Stimulated activated CD4-positive, alpha-beta T cell treated with anti-CD3 and anti-CD28 coated beads, Interleukin-4, amount 100 ng/mL, for 1 hour (primary cell): ENCODE measurements at places on chromosomes 4 and X.

DNA sequence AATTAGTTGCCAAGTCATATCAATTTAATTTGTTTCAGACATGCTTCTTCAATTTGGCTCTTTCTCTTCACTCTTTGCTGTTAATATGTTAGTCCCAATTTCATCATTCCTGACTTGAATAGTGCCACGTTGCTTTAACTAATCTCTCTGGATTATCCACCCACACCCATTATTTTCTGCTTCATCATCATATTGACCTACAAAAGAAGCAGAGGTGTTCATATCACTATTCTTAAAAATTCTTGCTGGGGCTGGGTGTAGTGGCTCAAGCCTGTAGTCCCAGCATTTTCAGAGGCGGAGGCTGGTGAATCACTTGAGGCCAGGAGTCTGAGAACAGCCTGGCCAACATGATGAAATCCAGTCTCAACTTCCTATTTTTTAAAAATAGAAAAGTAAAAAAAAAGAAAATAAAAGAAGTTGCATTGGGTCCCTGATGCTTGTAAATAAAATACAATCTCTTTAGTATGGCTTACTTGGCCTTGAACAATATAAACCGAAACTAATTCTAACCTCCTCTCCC, 65.7 kb upstream of the KCNIP4 start:
- DNase-seq, result no peak

DNA sequence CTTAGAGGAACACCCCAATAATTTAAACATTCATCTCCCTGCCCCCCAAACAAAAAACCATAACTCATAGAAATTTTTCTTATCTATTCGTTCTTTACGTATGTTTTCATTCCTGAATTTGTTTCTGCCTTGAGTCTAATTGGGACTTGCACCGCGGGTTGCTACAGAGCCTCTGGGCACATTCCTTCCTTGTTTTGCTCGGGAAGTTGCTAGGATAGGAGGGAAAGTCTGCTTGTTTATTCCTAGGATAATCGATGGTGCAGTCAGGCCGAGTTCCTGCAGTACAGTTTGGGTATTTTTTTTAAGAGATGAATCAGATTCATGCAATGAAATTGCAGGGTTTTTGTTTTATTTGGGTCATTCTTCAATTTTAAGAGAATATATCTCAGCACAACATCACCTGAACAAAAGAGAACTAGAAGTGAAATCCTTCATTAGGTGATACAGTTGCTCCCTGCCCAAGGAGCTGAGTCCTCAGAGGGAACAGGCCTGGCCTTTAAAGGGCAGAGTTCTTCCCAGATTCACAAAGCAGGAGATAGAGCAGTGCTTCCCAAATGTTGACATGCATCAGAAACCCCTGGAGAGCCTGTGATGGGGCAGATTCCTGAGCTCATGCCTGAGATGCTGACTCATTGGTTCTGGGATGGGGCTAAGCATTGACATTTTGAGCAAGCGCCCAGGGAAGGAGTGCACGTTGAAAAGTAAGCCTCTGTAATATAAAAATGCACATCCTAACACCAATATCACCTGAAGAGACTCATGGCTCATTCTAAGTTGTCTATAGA, 114.9 kb upstream of the FAM9B start:
- DNase-seq, result no peak

- no peak for DNase-seq
Observed at GRCh38 chr4:154367659-154368058, 123.9 kb downstream of the DCHS2 start.

GRCh38 chr4:121800638-121800960, 524 bp upstream of the EXOSC9 start:
- DNase-seq, result no peak

- no peak for DNase-seq
Observed at GRCh38 chr4:176492646-176493302, 173.0 kb downstream of the SPCS3 start.

- no peak for DNase-seq
Observed at GRCh38 chr4:119034276-119035008, 101.2 kb upstream of the MYOZ2 start.

GRCh38 chrX:111052478-111052877, 43.5 kb upstream of the PAK3 start:
- DNase-seq, result no peak

DNA sequence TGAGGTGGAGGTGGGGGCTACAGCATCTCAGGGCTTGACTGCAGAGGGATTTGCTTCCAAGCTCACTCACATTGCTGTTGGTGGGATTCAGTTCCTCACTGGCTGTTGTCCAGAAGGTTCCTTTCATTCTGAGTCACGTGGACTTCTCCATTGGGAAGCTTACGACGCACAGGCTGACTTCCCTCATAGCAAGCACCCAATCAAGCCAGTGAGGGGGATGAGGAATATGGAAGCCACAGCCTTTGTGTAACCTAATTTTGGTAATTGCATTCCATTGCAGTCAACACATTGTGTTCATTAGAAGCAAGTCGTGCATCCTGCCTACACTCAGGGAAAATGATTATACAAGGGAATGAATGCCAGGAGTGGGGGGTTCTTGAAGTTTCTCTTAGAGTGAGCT, 32.7 kb upstream of the MXRA5 start:
- DNase-seq, result no peak

- DNase-seq, result no peak
Observed at GRCh38 chrX:105910563-105911105, 88.3 kb downstream of the NRK start.

DNA sequence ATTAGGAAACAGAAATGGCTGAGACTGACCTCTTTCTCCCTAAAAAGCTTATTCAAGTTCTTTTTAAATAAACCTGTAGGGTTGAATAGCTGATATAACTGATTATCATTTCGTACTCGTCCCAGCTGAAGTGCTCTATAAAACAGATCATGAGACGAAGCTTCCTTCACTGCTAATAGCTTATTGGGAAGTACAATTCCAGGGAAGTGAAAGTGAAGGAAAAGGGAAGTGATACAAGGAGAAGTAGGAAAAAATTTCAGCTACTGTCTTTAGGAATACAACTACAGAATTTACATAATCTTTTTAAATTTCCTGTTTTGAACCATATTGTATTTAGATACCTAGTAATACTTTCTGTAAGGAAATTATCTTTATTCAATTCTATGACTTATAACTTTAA, 103.0 kb downstream of the SNCA start:
- DNase-seq, result no peak

- no peak for DNase-seq
Observed at GRCh38 chr4:183541010-183541751, 36.3 kb downstream of the ING2 start.

- DNase-seq, result no peak
Observed at GRCh38 chr4:110412354-110413065, 63.4 kb upstream of the ENPEP start.

DNA sequence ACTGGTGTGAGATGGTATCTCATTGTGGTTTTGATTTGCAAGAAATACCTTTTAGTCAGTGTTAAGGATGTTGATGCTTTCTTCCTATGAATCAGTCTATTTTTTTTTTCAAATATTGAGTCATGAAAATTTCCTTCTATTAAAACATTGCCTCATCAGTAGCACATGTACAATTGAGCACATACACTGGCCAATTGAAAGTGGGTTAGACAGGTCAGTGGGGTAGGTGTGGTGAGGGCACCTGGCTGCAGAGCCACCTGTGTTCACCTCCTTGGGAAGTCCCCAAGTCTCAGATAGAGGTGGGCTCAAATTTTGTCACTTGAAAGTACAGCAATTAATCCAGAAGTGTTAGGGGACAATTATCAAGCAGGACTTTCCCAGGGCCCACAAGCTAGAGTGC, 243.7 kb downstream of the SPRY1 start:
- no peak for DNase-seq

GRCh38 chrX:103823591-103823990, 8.5 kb downstream of the RAB9B start:
- DNase-seq, result no peak

GRCh38 chrX:109655502-109656201, 30.7 kb upstream of the KCNE5 start:
- no peak for DNase-seq

DNA sequence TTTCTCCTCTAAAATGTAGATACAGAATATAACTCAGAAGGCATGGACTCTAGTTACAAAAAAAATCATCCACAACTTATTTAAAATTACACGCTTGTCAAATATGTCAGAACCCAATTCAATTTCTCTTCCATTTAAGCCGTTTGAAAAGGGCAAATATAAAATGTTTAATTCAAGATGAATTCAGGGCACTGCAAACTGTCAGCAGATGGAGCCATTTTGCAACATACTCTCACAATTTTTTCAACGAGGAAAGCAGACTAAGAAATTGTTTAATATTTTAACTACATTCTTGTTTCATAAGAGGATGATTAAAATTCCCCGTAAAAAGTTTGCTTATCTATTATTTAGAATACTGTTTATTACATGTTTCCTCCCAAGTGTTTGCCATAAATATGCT, 321.3 kb upstream of the CPXCR1 start:
- DNase-seq, result no peak

GRCh38 chr4:186137196-186137794, 32.8 kb downstream of the FAM149A start:
- DNase-seq, result no peak

DNA sequence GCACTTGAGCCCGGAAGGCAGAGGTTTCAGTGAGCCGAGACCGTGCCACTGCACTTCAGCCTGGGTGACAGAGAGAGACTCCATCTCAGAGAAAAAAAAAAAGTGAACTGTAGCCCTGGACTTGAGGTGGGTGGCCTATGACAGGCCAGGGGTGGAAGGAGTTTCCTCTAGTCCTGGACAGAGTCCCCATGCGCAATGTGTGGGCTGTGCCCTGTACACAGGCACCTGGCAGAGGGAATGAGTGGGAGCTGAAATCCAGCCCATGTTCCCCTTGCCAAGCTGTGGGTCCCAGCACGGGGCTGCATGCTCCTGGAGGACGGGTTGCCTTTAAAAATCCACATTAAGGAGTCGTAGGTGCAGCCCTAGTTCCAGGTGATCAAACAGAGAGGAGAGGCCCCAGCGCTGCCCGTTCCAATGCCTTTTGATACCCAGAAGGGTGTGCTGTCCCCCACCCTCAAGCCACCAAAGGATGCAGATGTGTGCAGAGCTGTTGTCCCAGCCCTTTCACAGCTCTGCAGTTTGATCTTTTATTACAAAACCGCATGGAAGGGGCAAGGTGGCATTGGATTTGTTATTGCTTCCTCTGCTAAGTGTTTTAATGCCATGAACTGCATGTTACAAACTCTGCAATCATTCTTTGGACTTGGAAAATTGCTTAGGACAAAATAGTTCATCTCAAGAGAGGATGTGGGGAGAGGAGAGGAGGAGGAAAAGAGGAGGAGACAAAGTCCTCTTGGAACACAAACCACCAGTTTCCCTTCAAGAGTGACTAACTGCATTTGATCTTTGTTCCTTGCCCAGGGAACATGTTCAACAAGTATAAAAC, 38.0 kb upstream of the PDK3 start:
- DNase-seq, result no peak

DNA sequence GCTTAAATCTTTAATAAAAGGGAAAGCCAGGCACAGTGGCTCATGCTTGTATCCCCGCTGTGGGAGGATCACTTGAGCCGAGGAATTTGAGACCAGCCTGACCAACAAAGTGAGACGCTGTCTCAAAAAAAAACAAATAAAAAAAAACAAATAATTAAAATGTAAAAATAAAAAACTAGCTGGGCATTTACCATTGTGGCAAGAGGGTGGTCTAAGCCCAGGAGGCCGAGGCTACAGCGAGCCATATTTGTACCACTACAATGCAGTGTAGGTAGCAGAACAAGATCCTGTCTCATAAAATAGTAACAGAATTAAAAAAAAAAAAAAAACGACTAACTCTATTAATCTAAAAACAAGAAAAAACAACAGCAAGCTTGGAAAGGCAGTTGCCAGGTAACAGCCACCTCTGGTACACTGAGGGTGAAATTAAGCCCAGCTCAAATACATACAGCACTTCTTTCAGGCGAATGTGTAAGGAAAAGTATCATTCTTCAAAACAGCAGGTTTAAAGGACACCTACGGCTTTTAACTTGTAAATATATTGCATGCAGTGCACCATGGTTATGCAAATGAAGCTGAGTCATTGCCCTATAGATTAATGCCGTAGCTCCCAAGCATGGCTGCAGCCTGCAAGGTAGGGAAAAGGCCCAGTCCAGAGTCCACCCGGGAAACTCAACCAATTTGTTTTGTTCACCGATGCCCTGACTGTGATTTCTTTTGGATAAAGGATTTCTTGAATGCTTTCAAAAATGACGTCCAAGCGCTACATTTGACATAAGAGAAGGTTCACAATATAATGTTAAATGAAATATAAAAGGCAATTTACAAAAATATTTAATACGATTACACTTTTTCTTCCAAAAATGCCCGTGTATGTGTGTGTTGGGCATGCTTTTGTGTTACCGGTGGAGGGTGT, 14.5 kb upstream of the TXLNG start:
- no peak for DNase-seq

DNA sequence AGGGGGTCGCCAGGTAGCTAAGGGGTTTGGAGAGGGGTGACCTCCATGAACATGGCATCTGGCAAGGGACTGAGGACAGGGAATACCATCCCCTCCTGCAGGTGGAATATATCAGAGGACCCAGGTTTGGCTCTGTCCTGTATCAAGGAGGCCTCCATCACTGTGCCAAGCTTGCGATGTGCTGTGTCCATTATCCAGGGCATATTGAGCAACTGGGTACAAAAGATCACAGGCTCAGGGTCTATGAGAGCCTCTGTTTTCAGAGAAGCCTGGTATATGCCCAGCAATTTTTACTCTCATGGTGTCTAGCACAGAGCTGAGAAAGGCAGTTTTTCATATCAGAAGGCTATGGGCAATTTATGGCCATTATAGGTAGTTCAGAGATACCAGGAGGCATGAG, 16.6 kb upstream of the TCEAL5 start:
- no peak for DNase-seq

GRCh38 chr4:79178760-79179159, 147.1 kb downstream of the NAA11 start:
- no peak for DNase-seq

GRCh38 chr4:164846566-164846965, 30.4 kb upstream of the APELA start:
- DNase-seq, result no peak

DNA sequence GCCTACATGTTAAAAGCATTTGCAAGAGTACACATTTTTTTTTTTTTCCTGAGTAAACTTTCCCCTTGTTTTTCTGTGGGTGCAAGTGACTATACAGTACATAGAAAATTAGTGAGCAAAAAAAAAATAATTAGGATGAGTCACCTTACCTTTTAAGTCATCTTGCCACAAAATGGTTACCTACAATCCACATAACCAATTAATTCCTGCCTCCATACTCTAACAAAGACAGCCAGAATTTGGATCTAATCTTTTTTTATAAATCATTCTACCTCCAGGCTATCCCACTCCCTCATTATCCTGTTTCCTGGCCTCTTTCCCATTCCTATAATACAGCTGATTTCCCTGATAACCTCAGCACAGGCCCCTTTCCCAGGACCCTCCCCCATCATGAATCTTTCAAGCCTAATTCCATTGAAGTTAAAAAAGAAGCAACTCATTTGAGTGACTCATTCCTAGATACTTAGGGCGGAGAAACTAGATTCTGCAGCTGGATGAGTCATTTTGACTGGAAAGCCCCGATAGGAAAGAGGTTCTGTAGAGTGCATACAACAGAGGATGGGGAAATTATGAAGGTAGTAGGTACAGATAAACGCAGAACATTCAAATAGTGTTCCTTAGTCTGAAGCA, 128.2 kb downstream of the C4orf51 start:
- peak; percentile 27 for DNase-seq

- DNase-seq, result no peak
Observed at GRCh38 chr4:70927502-70928137, 25.5 kb downstream of the MOB1B start.
